ENCODE measurements at places on chromosomes 12 and 14. TPM values are rescaled to one million over a fixed set of nuclear protein-coding genes. Genes with fewer than 3 reads are reported as not detected.

Gene CINP
- 43.7 TPM for total RNA-seq

Gene DHH
- not detected for total RNA-seq

Gene SCN8A
- total RNA-seq: 38.6 TPM

Gene INSM2
- total RNA-seq: not detected

Gene REC8
- total RNA-seq: 1.2 TPM

Gene FOXG1
- under 0.01 TPM for total RNA-seq

Gene KCNA5
- not detected for total RNA-seq

Gene PLXNC1
- total RNA-seq: 2.3 TPM

Gene SSTR1
- total RNA-seq: 7.7 TPM

Gene ADAM21
- 0.37 TPM for total RNA-seq

Gene MVK
- total RNA-seq: 17.5 TPM

Gene SAMD4A
- 35.8 TPM for total RNA-seq

Gene KRT82
- not detected for total RNA-seq

Gene MYO1H
- total RNA-seq: not detected

Gene HOTAIR
- 5.7 TPM for total RNA-seq

Gene CFAP73
- total RNA-seq: not detected

Gene GPR135
- total RNA-seq: 6.4 TPM

Gene SLC5A8
- total RNA-seq: not detected

Gene GALNT4
- total RNA-seq: 17.3 TPM

Gene CLEC2D
- total RNA-seq: 4.2 TPM

Gene ATL1
- total RNA-seq: 5.6 TPM

Gene ERP27
- total RNA-seq: not detected

Gene ADGRD1
- 0.05 TPM for total RNA-seq

Gene NFATC4
- 36.8 TPM for total RNA-seq

Gene RHEBL1
- total RNA-seq: 0.30 TPM

Gene CLEC1A
- not detected for total RNA-seq

Gene LRP1-AS
- not detected for total RNA-seq

Gene RD3L
- not detected for total RNA-seq

Gene GSG1
- total RNA-seq: not detected

Gene KDM5A
- 80.5 TPM for total RNA-seq

Gene FAM90A1
- total RNA-seq: 0.09 TPM

Gene OR4N5
- total RNA-seq: not detected

Gene CSRP2
- total RNA-seq: 127 TPM

Gene IPO8
- total RNA-seq: 50.3 TPM

Gene BAZ1A
- 50.3 TPM for total RNA-seq

Gene CISTR
- not detected for total RNA-seq

Gene HHIPL1
- 7.7 TPM for total RNA-seq

Gene RAD51AP1
- total RNA-seq: 1.8 TPM

Gene PTCSC3
- total RNA-seq: not detected

Gene GMFB
- 114 TPM for total RNA-seq

Gene GPRC5D
- total RNA-seq: not detected

Gene DPPA3
- not detected for total RNA-seq

Gene KLRD1
- 0.30 TPM for total RNA-seq

Gene MED6
- total RNA-seq: 33.9 TPM

Gene TSPAN19
- total RNA-seq: not detected

Gene DENND5B
- 15.7 TPM for total RNA-seq
